ENCODE measurements at places on chromosomes 7 and 10. TPM values are rescaled to one million over a fixed set of nuclear protein-coding genes. Genes with fewer than 3 reads are reported as not detected.

TLX1 gene
- total RNA-seq: not detected

ZNF736 gene
- 2.2 TPM for total RNA-seq

C10orf143 gene
- 1.2 TPM for total RNA-seq

UCN3 gene
- not detected for total RNA-seq

GJD4 gene
- total RNA-seq: not detected

FRMD4A gene
- 7.1 TPM for total RNA-seq

CCL24 gene
- total RNA-seq: not detected

GTPBP4 gene
- total RNA-seq: 34.7 TPM

PRF1 gene
- total RNA-seq: 2.1 TPM

DNA sequence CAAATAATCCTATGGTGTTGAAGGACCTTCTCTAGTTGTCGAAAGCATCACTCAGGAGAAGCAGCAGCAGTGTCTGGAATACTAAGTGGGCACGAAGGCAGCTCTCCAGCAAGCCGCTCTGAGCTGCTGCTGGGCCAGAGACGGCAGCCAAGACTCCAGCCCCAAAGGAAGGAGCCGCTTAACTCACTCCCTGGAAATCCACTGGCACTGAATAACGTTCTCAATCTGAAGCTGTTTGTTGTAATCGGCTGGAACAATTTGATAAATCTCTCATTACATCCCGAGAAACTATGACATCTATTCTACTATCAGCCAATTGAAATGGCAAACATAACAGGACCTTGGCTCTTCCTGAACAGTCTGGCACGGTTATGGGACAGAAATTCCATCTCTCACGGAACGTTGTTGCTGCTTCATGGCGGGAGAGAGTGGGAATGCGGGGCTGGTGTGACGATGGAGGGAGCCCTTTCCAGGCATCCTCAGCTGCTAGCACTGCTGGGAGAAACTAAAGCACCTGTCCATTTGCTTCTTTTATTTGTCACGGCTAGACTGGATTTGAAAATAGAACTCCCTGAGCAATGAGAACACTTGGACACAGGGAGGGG lies 331.5 kb upstream of the RNF32 start:
- no peak for DNase-seq

DNA sequence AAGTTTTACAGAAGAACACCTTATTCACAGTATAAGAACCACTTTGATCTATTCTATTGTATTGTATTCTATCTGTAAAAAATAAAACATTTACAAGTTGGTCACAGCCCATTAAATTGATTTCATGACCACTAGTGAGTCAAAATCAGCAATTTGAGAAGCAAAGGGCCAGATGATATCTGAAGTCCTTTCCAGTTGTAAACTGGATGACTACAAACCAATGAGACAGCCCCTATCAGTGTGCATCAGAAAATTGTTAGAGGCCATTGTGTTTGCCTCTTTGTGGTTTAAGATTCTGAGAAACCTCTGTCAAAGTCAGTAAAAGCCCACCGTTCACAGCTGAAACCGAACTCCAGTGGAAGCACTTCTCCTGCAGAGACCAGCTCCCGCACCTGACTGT lies 54.8 kb downstream of the TBXAS1 start:
- DNase-seq: no peak

DNA sequence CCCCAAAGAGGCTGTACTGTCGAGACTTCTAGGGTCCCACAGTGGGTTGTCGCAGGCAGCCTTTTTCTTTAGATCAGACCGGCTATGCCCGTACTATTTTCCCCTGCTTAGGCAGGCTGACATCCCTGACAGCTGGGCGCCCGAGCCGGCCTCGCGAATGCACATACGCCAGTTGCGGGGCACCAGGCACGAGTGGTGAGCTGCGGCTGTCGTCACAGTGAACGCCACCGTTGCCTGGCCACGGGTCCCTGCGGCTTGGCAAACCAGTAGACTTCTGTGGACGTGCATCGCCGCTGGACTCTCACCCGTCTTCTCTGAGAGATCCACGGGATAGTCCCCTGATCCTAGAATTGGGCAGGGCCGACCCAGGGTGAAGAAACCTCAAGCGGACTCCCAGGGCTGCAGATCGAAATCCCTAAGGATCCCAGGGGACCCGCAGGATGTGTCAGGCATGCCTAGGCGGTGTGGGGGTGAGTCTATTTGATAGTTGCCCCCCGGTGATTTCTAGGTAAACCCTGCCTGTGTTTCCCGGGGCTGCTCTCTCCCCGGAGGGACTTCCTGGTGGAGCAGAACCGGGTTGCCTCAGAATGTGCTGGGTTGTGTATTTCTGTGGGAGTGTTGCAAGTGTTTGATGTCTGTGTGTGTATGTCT lies 33.0 kb upstream of the ZNF273 start:
- no peak for DNase-seq

DNA sequence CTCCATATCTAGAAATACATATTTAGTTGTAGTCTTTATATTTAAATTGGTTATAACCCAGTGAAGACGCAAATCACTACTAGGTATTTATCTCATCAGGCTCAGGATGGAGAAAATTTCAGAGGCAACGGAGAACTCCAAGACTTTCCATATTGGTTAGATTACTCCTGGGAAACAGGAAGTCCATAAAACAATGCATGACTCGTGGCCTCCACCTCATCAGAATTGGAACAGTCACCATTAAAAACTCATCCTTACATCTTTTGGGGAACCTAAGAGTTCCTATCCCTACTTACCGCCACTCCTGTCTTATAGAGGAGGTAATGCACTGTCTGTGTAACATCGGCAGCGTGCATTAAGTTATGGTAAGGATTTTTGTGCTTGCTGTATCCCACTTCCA lies 177.6 kb downstream of the PPP1R17 start:
- DNase-seq: no peak

GRCh38 chr7:100655908-100656674 lies at the start of gene ACTL6B:
ACTL6B (minus strand) TSS chr7:100656448; CDS start chr7:100656354, 94 bp downstream.
- DNase-seq: no peak

DNA sequence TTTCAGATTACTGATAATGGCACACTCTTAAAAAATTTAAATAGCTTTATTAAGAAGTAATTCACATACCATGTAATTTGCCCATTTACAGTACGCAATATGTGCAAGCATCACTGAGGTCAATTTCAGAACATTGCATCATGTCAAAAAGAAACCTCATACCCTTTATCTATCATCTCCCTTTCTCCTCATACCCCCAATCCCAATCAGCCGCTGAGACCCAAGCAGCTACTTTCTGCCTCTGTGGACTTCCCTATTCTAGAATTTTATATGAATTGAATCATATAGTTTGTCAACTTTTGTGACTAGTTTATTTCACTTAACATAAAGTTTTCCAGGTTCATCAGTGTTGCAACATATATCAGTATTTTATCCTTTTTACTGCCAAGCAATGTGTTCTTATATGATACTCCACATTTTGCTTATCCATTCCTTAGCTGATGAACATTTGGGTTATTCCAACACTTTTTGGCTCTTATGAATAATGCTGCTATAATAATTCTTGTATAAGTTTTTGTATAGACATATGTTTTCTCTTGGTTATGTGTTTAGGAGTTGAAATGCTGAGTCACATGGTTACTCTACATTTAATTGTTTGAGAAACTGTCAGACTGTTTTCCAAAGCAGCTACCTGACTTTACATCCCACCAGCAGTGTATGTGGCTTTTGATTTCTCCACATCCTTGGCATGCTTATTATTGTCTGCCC lies 26.9 kb upstream of the TPK1 start:
- no peak for DNase-seq

- DNase-seq: no peak
These were observed 81.3 kb upstream of the CXCL12 start for GRCh38 chr10:44466236-44466635.

GRCh38 chr10:97230146-97230545 lies 44.4 kb upstream of the SLIT1 start:
- no peak for DNase-seq

DNA sequence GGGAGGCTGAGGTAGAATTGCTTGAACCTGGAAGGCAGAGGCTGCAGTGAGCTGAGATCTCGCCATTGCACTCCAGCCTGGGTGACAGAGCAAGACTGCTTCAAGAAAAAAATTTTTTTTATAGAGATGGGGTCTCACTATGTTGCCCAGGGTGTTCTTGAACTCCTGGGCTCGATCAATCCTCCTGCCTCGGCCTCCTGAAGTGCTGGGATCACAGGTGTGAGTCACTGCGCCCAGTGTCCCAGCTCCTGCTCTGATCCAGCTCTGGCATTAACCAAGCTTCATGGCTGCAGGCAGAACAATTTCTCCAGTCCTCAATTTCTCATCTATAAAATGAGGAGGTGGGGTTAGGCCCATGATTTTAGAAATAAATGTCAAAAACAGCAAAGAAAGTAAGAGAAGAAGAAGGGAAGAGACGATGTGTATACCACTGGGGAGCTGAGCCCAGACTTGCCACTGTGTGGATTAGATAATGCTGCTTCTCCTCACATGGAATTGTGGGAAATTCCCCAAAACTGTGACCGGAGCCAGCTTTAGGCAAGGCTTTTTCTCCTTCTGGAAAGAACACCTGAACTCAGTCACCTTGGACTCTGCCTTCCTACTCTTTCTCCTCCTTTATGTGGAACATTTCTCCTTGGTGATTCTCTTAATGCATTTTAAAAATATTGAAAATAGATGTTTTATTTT lies 25.5 kb downstream of the IL15RA start:
- DNase-seq: no peak

- DNase-seq: peak; percentile 42
These were observed 186.2 kb downstream of the REEP3 start for GRCh38 chr10:63707254-63707910.

DNA sequence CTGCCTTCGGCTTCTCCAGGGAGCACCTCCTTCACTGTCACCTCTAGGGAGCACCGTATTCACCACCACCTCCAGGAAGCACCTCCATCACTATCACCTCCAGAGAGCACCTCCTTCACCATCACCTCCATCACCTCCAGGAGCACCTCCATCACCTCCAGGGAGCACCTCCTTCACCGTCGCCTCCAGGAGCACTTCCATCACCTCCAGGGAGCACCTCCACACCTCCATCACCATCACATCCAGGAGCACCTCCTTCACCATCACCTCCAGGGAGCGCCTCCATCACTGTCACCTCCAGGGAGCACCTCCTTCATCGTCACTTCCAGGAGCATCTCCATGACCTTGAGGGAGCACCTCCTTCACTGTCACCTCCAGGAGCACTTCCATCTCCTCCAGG lies 102.3 kb downstream of the DNAJB6 start:
- DNase-seq: peak; percentile 7
